Transverse colon (tissue), 4 donors: ENCODE measurements at places on chromosomes 4 and X. TPM values are rescaled to one million over a fixed set of nuclear protein-coding genes. Genes with fewer than 3 reads are reported as not detected.

Gene USP17L30
- not detected for total RNA-seq

DNA sequence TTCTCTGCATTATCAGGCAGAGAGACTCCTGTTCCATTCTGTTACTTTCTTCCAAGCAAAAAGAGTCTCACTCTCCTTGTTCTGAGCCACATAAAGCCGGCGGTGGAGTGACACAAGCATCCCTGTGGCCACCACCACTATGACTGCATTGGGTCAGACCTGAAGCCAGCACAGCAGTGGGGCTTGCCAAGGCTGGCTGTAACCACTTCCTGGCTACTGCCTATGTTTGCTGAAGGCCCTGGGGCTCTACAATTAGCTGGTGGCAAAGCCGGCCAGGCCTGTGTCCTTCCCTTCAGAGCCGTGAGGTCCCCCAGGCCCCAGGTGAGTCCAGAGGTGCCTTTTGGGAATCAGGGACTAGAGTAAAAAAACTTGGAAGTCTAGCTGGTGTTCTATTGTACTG, 31.8 kb downstream of the PLAC8 start:
- no peak overlapping the region for H3K27ac ChIP-seq
- H3K4me3 ChIP-seq: no peak overlapping the region
- H3K36me3 ChIP-seq: no peaks in the 10 kb centered on the region
- H3K27me3 ChIP-seq: no peaks in the 10 kb centered on the region
- no peak for DNase-seq

GRCh38 chr4:112060212-112060611, 85.0 kb upstream of the FAM241A start:
- no peak overlapping the region for H3K4me3 ChIP-seq
- no peak overlapping the region for H3K27ac ChIP-seq
- no peaks in the 10 kb centered on the region for H3K27me3 ChIP-seq
- DNase-seq: no peak
- H3K4me1 ChIP-seq: no peaks in the 10 kb centered on the region

- no peaks in the 10 kb centered on the region for H3K4me1 ChIP-seq
- H3K27me3 ChIP-seq: no peaks in the 10 kb centered on the region
- no peak overlapping the region for H3K27ac ChIP-seq
These were observed 16.4 kb upstream of the CTBP1 start for GRCh38 chr4:1265351-1265750.

GRCh38 chr4:79249881-79250503, 75.9 kb downstream of the NAA11 start:
- no peaks in the 10 kb centered on the region for H3K27me3 ChIP-seq
- H3K27ac ChIP-seq: no peak overlapping the region
- H3K4me1 ChIP-seq: no peaks in the 10 kb centered on the region

DNA sequence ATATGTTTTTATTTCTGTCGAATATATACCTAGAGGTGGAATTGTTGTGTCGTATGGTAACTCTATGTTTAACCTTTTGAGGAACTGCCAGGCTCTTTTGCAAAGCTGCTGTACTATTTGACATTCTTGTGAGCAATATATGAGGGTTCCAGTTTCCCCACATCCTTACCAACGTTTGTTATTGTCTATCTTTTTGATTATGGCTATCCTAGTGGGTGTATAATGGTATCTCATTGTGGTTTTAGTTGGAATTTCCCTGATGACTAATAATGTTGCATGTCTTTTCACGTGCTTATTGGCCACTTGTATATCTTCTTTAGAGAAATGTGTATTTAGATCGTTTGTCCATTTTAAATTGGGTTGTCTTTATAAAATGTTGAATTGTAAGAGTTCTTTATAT, 24.5 kb downstream of the REPS2 start:
- H3K4me1 ChIP-seq: no peaks in the 10 kb centered on the region
- no peaks in the 10 kb centered on the region for H3K36me3 ChIP-seq
- no peak for DNase-seq
- no peaks in the 10 kb centered on the region for H3K27me3 ChIP-seq
